Central memory CD8-positive, alpha-beta T cell (primary cell): ENCODE measurements at places on chromosomes 1 and 21.

GRCh38 chr1:58852731-58853485 is 69.1 kb upstream of the JUN start:
- no peak for DNase-seq

DNA sequence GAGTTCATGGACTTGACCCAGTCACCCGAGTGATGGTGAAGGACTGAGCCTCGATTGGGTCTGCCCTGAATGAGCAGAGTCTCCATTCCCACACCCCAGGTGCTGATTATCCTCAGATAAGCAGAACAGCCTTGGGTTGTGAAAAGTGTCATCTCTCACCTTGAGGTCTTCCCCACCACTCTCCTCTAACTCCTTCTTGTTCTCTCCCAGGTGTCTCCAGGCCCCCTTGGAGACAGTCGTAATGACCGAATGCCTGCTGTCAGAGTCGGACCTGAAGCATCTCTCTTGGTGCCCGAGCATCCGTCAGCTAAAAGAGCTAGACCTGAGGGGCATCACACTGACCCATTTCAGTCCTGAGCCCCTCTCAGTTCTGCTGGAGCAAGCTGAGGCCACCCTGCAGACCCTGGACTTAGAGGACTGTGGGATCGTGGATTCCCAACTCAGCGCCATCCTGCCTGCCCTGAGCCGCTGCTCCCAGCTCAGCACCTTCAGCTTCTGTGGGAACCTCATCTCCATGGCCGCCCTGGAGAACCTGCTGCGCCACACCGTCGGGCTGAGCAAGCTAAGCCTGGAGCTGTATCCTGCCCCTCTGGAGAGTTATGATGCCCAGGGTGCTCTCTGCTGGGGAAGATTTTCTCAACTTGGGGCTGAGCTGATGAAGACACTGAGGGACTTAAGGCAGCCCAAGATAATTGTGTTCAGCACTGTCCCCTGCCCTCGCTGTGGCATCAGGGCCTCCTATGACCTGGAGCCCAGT is 3.4 kb downstream of the PRAMEF12 start:
- DNase-seq: no peak

- no peak for DNase-seq
These were observed 48.4 kb downstream of the COLGALT2 start for GRCh38 chr1:183989078-183989577.

- no peak for DNase-seq
These were observed 337.7 kb downstream of the SIPA1L2 start for GRCh38 chr1:232292239-232292638.

- DNase-seq: no peak
These were observed 2.7 kb downstream of the GMEB1 start for GRCh38 chr1:28671254-28671780.

- DNase-seq: no peak
These were observed 69.3 kb upstream of the ANGPTL3 start for GRCh38 chr1:62528015-62528414.

DNA sequence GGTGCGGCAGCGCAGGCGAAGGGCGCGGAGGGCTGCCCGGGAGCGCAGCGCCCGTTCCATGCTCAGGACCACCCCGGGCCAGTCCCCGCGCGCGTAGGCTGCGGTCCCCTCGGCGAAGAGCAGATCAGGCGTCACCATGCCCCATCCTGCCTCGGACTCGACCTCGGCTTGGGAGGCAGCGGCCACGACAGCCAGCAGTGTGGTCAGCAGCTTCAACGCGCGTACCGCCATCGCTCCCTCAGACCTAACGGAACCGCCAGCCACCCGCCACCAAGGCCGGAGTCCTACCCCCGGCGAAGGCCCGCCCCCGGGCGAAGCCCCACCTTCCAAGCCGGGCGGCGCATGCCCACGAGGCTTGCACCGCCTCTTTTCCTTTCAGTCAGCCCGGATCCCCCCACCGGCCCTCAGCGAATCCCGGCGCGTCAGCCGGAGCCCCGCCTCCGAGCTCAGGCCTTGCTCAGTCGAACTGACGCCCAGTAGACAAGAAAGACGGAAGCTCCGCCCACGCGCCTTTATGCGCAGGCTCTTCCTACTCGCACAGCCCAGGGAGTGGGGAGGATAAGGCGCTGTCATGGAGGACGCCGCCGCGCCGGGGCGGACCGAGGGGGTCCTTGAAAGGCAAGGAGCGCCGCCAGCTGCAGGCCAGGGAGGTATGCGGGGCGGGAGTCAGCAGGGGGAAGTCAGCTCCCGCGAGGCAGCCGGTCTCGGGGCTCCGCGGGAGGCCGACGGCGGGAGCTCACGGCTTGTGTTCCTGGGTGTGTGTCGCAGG is at the start of the genes C1orf50 and P3H1:
TSS of gene C1orf50 (plus strand) at position 509 of the 769 bp plus-strand sequence. CDS start at position 572, 63 bp downstream.
TSS of gene P3H1 (minus strand) at position 288 of the 769 bp plus-strand sequence. CDS start at position 231, 57 bp downstream.
- peak; percentile 99 for DNase-seq

DNA sequence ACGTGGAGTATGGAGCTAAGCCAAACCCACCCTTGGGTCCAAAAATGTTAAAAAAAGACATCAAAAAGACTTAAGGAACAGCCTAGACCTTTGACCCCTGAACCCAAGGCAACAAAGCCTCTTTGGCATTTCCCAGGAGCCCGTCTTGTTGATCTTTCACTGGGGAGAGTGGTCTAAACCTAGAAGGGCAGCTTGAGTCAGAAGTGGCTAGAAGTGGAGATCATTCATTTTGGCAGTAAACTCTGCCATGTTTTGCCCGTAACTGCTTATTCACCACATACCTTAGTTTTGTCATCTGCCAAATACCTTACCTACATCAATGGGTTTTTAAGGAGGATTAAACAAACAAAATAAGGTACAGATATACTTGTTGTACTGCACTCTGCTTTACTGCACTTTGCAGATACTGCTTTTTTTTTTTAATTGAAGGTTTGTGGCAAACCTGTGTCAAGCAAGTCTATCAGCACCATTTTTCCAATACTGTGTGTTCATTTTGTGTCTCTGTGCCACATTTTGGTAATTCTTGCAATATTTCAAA is 1.7 kb upstream of the CTSE start:
- DNase-seq: no peak
